Activated CD4-positive, CD25-positive, alpha-beta regulatory T cell treated with anti-CD3 and anti-CD28 coated beads, Interleukin-2, amount 50 U/mL, for 72 hours (primary cell): ENCODE measurements at places on chromosomes 2 and 18.

GRCh38 chr18:28193177-28193778, 16.3 kb upstream of the CDH2 start:
- DNase-seq: no peak

- no peak for DNase-seq
These were observed 28.0 kb downstream of the RBBP8 start for GRCh38 chr18:22961156-22961555.

- DNase-seq: no peak
These were observed 18.7 kb upstream of the MTCL1 start for GRCh38 chr18:8686611-8687010.

- DNase-seq: no peak
These were observed 27.8 kb upstream of the MAT2A start for GRCh38 chr2:85511008-85511811.

DNA sequence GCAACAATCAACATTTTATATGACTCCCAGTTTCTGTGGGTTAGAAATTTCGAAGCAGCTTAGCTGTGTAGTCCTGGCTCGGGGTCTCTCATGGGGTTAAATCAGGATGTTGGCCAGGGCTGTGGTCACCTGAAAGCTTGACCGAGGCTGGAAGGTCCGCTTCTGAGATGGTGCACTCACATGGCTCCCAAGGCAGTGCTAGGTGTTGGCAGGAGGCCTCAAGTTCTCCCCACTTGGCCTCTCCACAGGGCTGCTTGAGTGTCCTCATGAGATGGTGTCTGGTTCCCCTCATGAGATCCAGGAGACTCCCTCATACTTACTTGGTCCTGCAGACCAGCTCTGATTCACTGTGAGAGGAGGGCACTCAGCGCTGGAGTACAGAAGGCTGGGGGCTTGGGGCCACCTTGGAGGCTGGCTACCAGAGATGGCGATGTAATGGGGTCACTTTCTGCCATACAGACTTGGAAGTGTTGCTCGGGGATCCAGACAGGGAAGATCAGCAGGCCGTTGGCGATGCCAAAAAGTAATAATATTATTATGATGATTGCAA, 98.8 kb downstream of the INHBB start:
- DNase-seq: no peak

DNA sequence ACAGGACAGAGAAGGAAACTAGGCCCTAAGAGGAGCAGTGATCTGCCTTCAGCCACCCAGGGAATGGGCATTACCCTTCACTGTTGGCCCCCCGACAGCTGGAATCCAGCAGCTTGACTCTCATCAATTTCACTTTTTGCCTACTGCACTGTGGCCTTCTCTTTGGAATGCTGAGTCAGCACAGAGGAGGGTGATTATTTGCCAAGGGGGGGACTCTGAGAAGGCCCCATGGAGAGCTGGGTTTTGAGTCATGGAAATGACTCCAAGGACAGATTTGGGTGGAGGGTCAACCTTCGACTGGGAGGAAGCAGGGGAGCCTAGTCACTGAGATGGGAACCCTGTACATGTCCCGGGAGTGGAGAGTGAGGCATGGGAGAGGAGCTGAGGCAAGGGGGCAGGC, 38.1 kb upstream of the NTSR2 start:
- DNase-seq: no peak

DNA sequence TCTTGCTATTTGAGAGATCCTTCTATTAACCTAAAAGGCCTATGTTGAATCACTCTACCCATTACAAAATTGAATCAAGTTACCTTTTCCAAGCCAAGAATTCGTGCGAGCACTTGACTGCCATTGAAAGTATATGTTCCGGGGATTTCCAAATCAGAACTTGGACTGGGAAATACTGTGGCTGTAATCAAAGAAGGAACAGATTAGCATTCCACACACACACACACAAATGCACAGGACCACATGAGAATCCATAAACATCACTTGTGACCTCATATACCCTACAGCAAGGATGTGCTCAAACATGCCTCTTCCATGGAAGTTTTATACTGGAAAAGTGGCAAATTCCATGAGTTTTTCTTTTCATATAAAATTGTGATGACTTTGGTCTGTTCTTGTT, 86.0 kb downstream of the ABCA12 start:
- no peak for DNase-seq

- no peak for DNase-seq
These were observed 47.0 kb downstream of the RRM2 start for GRCh38 chr2:10169581-10169980.

DNA sequence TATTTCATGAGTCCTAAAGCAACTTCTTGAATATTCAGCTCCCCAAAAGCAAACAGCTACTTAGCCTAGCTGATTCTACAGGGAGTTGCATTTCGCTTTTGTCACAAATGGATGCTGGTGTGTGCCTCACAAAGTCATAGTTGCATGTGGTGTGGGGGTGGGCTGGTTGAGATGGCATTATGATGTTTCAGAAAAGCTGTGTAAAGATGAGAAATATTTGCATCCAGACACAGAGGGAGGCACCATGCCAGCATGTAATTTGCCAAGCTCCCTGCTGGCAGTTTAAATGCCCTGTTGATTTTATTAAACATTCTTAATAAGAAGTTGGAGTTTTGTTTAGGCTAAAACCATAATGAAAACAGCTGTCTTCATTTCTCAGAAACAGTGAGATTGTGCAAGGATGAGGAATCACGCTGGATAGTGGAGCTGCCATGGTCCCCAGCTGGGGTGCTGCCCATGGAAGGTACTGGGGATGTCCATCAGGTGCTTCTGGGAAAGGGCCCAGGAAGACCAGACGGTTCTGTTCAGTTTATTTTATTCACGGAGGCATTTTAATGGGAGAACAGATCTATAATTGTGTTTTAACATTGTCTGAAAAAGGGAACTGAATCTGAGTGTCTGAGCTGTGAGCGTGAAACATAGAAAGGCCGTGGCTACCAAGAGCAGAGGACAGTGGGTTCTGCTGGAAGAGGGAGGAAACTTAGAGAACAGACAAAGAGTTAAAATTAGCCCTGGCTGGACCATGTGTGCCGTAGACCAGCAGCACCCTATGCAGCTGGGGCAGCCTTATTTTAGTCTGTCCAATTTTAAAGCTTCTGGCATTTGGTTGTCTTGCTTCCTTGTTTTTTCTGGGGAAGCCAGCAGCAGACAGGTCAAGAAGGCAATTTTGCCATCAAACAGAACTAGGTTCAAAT, 177.1 kb downstream of the FAM210A start:
- no peak for DNase-seq

DNA sequence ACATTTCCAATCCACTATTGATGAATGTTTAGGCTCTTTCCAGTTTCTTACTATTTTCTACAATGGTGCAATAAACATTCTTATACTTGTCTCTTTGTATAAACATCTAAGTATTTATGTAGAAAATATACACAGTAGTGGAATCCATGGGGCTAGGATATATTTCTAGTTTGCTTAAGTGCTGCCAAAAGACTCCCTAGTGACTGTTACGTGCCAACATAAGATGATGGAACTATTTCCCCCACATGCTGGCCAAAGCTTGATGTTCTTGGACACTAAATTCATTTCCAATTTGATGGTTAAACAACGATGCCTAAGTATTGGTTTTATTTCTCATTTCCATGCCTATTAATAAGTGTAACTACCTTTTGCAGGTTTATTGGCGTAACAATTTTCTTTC, 378.4 kb upstream of the HNRNPA3 start:
- no peak for DNase-seq

DNA sequence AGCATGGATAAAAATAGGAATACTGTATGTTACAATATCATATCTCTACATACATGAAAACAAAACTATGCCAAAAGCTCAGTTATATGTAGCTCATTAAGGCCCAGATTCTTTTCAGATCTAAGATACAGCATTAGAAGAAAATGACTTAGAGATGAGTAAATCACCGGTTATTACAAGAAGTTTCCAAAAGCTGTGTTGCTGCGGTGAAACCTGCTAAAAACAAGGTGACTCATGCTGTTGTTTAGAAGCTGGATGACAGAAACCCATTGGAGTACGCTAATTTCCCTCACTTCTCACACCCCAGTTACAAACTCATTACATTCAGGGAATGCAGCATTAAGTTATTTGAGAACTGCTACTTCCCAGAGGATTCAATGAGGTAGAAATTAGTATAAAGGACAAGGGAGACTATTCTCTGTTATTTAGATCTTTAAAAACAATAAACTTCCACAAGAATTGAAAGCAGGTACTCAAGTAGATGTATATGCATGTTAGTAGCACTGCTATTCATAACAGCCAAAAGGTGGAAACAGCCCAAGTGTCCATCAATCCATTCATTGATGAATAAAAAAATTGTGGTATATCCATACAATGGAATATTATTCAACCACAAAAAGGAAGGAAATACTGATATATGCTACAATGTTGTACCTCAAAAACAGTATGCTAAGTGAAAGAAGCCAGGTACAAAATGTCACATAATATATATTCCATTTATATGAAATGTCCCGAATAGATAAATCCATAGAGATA, 32.6 kb downstream of the RBKS start:
- DNase-seq: no peak

GRCh38 chr2:74147727-74148456, at the start of gene BOLA3:
Gene BOLA3, minus strand, starts transcription at chr2:74147912. Its CDS starts 38 bp downstream, at chr2:74147874.
- peak; percentile 88 for DNase-seq

DNA sequence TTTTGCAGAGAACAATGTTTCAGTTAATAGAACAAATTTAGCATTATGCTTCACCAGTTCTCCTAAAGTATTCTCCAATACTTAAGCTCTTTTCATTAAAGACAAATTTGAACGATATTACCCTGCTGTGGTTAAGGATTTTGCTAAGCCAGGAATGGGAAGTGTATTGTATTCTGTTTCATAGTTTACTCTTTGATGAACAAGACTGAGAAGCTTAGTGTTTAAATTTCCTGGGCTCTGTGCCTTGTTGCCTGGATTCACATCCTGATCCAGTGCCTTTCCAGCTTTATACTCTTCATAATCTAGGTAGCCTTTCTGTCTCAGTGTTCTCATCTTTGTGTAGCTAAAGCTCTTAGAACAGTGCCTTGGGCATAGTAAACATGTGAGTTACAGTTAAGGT, 58.6 kb upstream of the GLS start:
- no peak for DNase-seq

DNA sequence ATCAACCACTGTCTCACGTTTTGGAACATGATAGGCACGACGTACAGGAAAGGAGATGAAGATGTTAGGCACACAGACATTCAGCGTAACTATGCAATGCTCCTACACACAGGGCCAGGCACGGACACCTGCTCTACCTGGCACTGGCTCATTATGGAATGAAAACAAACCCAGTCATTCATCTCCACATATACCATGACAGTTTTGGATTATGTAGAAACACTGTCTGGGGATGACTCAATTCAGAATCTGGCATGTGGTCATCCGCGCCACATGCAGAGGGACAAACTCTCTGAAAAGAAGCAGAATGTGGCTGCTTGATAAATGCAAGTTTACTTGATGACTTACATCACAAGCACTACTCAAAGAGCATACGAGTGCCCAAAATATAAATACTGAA, 29.5 kb upstream of the NFU1 start:
- DNase-seq: no peak

- peak; percentile 50 for DNase-seq
These were observed 259.7 kb downstream of the LPIN1 start for GRCh38 chr2:12005886-12006681.

- DNase-seq: no peak
These were observed 890 bp upstream of the SLC4A3 start for GRCh38 chr2:219626540-219626939.
